Ureter (tissue), 1 donor: ENCODE measurements at places on chromosomes 1 and 21.

DNA sequence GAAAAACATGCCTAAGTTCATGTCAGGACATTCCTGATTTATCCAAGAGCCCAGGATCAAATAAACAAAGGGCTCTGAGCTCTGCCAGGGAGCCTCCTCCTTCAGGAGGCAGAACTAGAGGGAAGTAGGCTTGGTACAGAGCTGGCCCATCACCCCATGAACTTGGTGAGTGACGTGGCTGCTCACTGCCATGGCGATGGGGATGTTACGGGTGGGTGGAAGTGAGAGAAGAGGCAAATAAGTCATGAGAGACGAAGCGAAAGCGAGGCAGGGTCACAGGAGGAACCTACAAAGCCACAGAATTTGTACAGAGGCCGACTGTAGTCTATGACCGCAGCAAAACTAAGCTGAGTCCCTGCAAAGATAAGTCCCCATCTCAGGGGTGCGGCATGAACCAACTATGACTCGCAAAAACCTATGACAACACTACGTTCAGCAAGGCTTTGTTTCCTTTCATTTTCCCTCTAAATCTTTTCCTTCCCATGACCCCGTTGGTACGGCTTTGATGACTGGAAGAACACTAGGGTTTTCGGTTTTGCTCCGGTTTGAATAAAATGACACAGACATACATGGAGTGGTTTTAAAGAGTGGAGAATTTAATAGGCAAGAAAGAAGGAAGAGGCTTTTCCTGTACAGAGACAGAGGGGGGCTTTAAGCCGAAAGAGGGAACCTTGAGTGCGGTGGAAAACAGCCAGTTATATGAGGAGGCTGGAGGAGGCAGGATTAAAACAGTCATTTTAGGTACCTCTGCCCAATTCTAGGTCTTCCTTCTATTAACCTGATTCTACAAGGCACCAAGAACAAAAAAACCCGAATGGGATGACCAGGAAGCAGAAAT, 74.1 kb downstream of the CD46 start:
- DNase-seq = no peak

DNA sequence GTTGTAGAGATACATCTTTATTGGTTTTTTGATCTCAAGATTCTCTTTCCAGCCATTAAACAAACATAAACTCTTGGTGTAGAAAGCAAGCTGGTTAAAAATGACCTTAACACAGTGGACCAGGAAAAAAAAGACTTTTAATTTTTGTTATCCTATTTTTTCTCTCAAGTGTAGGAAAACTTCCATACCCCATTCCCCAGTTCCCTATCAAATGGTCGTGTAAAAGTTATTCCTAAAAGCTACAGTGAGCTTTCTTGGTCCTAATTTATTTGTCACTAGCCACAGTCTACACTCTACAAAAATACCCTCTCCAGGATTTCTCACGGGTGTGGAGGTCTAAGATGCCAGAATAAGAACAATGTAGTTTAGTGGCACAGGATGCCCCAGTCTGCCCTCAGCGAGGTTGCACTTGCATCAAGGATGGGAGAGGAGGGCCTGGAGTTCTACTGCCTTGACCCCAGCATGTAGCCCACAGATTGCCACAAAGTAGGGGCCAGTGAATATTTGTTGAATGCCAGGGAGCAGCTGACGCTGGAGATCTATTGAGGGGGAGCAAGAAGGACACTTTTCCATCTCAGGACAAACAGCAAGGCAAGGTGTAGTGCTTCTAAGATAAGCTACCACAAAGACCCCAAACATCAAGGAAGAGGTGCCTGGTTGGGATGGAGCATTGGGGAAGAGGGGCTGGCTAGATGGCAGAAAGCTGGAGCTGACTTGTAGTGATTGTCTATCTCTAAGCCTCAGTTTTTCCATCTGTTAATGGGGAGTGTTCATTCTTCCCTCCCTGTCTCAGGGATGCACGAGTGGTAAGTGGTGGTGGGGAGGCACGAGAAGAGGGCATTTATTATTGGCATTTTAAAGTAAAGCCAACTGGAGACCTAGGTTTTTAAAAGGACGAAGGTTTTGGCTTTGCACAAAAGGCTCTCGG, 1.8 kb downstream of the MYCL start:
- no peak for DNase-seq

- no peak for DNase-seq
Observed at GRCh38 chr1:218674280-218674773, 329.2 kb downstream of the TGFB2 start.

GRCh38 chr1:116814926-116815723, 60.9 kb downstream of the CD2 start:
- no peak for DNase-seq
